ENCODE measurements at places on chromosomes 7 and 10.

- no peak for DNase-seq
Observed at GRCh38 chr10:108378779-108379178, 1214.3 kb upstream of the SORCS1 start.

- DNase-seq, result no peak
Observed at GRCh38 chr10:31129271-31129670, 97.6 kb upstream of the ZNF438 start.

GRCh38 chr7:22486597-22486996, 13.4 kb downstream of the STEAP1B start:
- no peak for DNase-seq

DNA sequence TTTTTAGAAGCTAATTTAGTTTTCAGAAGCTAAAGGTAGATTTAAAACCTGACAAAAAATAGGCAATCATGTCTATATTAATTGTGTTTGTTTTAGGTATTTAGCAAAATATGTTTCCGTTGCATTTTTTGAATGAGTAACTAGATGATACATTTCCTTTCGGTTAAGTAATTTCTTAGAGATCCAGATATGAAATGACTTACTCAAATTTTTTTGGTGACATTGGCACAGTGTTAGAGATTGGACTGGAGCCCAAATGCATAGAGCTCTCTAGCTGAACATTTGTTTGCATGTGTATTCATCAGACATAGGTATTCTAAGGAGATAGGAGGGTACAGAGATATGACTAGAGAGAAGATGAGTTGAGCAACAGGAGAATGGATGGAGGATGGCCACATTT, 1.9 kb downstream of the BUB3 start:
- no peak for DNase-seq

DNA sequence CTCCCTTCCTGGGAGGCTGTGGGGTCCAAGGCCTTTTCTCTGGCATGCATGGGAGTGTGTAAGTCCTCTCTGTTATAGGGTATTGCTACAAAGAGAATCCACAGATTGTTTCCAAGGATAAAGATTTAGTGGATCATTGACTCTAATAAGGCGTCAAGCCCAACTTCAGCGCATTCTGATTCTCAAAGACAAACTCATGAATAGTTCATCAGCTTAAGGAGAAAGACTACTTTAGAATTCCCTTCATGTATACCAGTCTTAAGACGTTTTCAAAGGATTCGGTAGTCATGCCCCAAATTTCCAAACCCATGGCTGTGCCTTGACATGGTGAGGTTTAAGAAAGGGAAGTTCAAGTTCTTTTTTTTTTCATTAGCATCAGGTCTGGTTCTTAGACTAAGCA, 46.6 kb upstream of the ABLIM1 start:
- no peak for DNase-seq

DNA sequence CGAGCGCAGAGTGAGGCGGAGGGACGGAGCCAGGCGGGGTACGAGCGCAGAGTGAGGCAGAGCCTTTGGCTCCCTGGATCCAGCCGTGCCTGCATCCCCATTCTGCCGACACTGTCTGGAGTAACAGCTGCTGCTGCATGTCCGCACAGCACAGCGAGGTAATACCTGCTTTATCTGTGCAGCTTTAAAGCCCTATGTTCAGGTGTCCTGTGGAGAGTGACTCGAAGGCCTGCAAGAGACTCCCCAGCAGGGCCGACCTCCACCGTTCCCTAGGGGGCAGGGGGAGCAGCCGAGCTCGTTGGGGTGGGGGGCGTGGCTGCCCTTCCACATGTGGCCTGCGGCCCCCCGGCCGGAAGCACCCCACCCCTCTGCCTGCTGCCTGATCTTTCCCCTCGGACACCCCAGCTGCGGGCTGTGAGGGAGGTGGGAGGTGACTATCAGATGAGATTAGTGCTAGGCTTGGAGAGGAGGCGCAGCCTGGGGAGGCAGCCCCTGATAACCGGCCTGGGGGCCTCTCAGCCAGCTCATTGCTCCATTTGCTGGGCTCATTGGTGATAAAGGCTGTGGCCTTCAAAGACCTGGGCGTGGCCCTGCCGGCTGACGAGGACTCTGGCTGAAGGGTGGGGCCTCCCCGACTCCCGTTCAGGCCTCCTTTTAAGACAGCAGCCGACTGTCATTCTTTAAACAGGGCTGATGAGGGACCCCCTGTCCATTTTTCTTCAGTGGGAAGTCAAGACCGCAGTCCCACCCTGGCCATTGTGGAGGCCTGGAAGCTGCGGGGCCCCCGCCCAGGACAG, 8.0 kb downstream of the VENTX start:
- DNase-seq, result no peak

- DNase-seq, result no peak
Observed at GRCh38 chr10:208616-209015, 73.4 kb downstream of the ZMYND11 start.
